ENCODE measurements at places on chromosomes 16 and 17. TPM values are rescaled to one million over a fixed set of nuclear protein-coding genes. Genes with fewer than 3 reads are reported as not detected.

- H3K27ac ChIP-seq = no peak overlapping the region
- H3K4me3 ChIP-seq = no peak overlapping the region
- no peaks in the 10 kb centered on the region for H3K4me1 ChIP-seq
- no peaks in the 10 kb centered on the region for H3K27me3 ChIP-seq
- H3K36me3 ChIP-seq = no peaks in the 10 kb centered on the region
These were observed 9.9 kb downstream of the FAM83G start for GRCh38 chr17:18994631-18995030.

GRCh38 chr16:60151987-60152386 lies 1417.9 kb upstream of the GOT2 start:
- DNase-seq = no peak
- no peaks in the 10 kb centered on the region for H3K36me3 ChIP-seq
- no peak overlapping the region for H3K27ac ChIP-seq

DNA sequence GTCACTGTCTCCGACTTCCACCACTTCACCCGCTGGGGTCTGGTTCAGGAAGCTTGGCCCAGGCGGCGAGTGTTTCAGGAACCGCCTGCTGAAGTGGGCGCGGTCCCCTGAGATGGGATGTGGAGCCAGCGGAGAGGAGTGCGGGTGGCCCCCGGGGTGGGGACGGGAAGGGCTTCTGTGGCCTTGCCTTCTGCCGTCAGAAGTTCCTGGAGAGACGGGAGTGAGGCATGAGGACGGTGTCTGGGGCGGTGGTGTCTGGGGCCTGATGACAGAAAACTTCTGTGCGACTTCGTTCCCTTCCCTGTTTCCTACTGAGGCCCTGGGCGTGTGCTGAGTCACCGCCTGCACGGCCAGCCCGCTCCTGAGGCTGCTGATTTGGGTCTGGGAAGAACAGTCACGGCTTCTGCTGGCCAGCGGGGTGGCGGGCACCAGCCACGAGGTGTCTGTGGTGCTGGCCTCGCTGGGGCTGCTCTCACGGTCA lies 12.3 kb upstream of the NLRC3 start:
- H3K27me3 ChIP-seq = no peaks in the 10 kb centered on the region
- no peak overlapping the region for H3K27ac ChIP-seq
- peaks cover 2% of the 10 kb centered on the region for H3K36me3 ChIP-seq
- no peaks in the 10 kb centered on the region for H3K4me1 ChIP-seq
- H3K4me3 ChIP-seq = no peak overlapping the region

DNA sequence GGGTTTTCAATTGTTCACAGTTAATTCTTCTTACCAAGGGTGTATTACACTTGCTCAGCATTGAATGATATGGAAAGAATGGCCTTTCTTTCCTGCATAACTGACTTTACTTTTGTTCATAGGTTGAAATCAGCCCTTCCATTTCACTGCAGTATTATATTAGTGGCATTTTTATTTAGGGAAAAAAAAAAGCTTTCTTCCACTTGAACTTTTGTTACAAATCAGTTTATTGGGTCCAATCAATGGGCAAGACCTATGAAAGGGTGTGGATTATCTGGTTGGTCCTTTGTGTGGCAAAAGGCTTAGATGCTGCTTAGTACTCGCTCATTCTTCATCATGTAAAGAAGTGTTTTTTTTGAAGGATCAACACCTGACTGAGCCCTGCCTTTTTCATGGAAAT lies 74.1 kb downstream of the WNT3 start:
- DNase-seq = no peak
- H3K4me1 ChIP-seq = no peaks in the 10 kb centered on the region
- no peak overlapping the region for H3K27ac ChIP-seq
- H3K27me3 ChIP-seq = no peaks in the 10 kb centered on the region

- no peaks in the 10 kb centered on the region for H3K4me1 ChIP-seq
- H3K36me3 ChIP-seq = no peaks in the 10 kb centered on the region
- no peak for DNase-seq
- H3K4me3 ChIP-seq = no peak overlapping the region
- no peak overlapping the region for H3K27ac ChIP-seq
These were observed 387.5 kb upstream of the GOT2 start for GRCh38 chr16:59121411-59122261.

DNA sequence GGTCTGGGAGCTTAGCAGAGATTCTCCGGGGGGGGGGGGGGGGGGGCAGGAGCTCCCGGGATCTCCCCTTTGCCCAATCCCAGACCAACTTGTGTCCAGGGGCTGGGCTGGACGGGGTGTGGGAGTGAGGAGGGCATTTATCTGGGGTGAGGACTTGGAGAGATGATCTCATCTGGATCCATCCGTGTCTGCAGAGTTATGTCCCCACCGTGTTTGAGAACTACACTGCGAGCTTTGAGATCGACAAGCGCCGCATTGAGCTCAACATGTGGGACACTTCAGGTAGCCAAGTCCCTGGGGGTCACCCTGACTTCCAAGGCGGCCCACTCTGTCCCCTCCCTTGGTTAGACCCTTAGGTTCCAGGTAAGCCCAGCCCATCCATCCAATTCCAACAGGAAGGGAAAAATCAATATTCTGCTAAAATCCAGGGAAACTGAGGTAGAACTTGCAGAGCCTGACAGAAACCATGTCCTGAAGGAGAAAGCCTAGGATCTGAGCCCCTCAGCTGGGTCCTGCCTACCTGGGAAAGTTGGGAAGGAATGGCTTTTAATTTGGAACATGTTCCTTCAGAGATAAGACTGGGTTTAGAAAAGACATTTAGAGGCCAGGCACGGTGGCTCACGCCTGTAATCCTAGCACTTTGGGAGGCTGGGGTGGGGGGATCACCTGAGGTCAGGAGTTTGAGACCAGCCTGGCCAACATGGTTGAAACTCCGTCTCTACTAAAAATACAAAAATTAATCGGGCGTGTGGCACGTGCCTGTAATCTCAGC lies 921 bp downstream of the RND2 start:
- H3K4me3 ChIP-seq = no peak overlapping the region
- DNase-seq = no peak
- no peaks in the 10 kb centered on the region for H3K4me1 ChIP-seq
- H3K27me3 ChIP-seq = no peaks in the 10 kb centered on the region

The IQCK gene
- 10.0 TPM for total RNA-seq

DNA sequence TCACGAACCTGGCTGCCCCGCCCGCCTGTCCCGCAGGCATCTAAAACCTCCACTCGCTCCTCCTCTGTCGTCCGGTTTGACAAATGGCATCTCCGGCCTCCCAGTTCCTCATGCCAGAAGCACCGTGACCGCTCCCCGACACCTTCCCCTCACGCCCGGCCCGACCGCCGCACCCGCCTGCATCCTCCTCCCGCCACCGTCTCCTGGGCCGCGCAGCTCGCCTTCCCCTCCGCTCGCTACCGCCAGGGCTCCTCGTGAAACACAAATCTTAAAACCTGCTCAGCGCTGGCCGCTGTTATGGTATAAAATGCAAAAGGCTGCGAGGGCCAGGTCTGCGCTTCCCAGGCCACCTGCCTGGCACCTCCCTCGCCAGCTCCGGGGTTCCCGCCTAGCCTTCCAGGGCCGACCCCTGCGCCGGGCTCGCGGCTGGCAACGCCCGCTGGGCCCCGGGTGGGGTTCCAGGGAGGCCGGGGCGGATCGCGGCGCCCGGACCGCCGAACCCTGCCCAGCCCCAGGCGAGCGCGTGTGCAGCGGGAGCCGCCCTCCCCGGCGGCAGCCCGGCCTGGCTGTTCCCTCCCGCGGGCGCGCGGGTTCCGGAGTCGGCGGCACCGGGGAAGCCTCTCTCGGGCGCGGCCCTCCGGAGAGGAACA lies 488 bp downstream of the SPSB3 start:
- H3K4me1 ChIP-seq = no peaks in the 10 kb centered on the region
- DNase-seq = no peak
- H3K4me3 ChIP-seq = peak overlapping the region; percentile 77
- no peaks in the 10 kb centered on the region for H3K27me3 ChIP-seq
- H3K36me3 ChIP-seq = no peaks in the 10 kb centered on the region
- H3K27ac ChIP-seq = no peak overlapping the region

- H3K4me1 ChIP-seq = no peaks in the 10 kb centered on the region
- H3K27ac ChIP-seq = no peak overlapping the region
- H3K27me3 ChIP-seq = no peaks in the 10 kb centered on the region
- peak; percentile 44 for DNase-seq
- H3K36me3 ChIP-seq = no peaks in the 10 kb centered on the region
- no peak overlapping the region for H3K4me3 ChIP-seq
These were observed 4.8 kb downstream of the LHX1 start for GRCh38 chr17:36942019-36942599.

The RAD51D gene
- 14.8 TPM for total RNA-seq

DNA sequence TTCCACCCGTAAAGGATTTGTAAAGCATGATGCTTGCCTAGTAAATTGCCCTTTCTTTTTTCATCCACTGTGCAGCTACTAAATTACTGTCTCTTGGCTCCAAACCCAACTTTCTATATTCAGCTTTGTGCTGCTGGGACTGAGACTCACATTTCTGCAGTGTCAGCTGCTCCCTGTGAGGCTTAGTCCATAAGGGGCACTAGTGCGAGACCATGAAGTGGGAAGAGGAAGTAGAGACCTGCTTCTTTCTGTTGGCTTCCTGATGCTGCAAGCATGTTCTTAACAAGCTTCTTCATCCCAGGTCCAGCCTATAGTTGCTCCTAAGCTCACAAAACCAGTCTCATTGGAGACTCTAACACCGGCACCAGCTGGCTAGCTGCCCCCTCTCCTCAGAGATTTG lies 74.9 kb upstream of the HS3ST2 start:
- H3K4me3 ChIP-seq = no peak overlapping the region
- no peaks in the 10 kb centered on the region for H3K4me1 ChIP-seq
- no peak overlapping the region for H3K27ac ChIP-seq
- no peaks in the 10 kb centered on the region for H3K27me3 ChIP-seq
- no peaks in the 10 kb centered on the region for H3K36me3 ChIP-seq
- DNase-seq = no peak

- no peaks in the 10 kb centered on the region for H3K36me3 ChIP-seq
- no peak overlapping the region for H3K27ac ChIP-seq
- DNase-seq = no peak
- no peaks in the 10 kb centered on the region for H3K4me1 ChIP-seq
These were observed 4.5 kb downstream of the HOXB9 start for GRCh38 chr17:48621410-48622392.

The TNP2 gene
- total RNA-seq = not detected

The CES4A gene
- total RNA-seq = 5.5 TPM

DNA sequence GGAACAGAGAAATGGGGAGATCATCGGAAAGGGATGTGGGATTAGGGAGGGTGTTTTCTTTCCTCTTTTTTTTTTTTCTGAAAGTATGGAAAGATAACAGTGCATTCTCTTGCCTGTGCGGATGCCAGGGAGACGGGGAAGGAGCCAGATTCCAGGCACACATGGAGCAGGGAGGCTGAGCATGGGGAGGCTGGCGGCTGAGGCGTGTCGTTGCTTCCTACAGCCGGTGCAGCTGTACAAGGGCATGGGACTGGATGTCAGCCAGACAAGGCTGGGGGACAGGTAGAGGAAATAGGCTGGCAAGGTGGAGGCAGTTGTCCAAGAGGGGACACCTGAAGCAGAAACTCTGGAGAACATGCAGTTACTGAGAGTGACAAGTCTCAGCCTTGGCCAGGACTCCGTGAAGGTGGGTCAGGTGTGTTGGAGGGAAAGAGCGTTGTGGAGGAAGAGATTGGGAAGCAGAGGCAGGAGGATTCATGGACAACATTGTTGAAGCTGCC lies 16.6 kb upstream of the ADORA2B start:
- no peaks in the 10 kb centered on the region for H3K36me3 ChIP-seq
- no peak overlapping the region for H3K27ac ChIP-seq
- H3K4me3 ChIP-seq = no peak overlapping the region

GRCh38 chr16:1493746-1494094 lies 560 bp downstream of the TELO2 start:
- H3K36me3 ChIP-seq = no peaks in the 10 kb centered on the region
- H3K4me1 ChIP-seq = no peaks in the 10 kb centered on the region
- H3K27me3 ChIP-seq = no peaks in the 10 kb centered on the region
- H3K27ac ChIP-seq = no peak overlapping the region
- peak overlapping the region; percentile 74 for H3K4me3 ChIP-seq

The SCIMP gene
- total RNA-seq = 6.1 TPM

The ATAD5 gene
- 1.2 TPM for total RNA-seq

GRCh38 chr17:39527220-39527813 lies 66.0 kb downstream of the CDK12 start:
- no peaks in the 10 kb centered on the region for H3K27me3 ChIP-seq
- H3K4me1 ChIP-seq = no peaks in the 10 kb centered on the region
- H3K36me3 ChIP-seq = peaks cover 6% of the 10 kb centered on the region
- H3K27ac ChIP-seq = no peak overlapping the region
- H3K4me3 ChIP-seq = no peak overlapping the region

- H3K4me3 ChIP-seq = no peak overlapping the region
- no peak overlapping the region for H3K27ac ChIP-seq
- no peaks in the 10 kb centered on the region for H3K27me3 ChIP-seq
- no peaks in the 10 kb centered on the region for H3K36me3 ChIP-seq
These were observed 12.2 kb downstream of the UNC119 start for GRCh38 chr17:28540231-28540630.

DNA sequence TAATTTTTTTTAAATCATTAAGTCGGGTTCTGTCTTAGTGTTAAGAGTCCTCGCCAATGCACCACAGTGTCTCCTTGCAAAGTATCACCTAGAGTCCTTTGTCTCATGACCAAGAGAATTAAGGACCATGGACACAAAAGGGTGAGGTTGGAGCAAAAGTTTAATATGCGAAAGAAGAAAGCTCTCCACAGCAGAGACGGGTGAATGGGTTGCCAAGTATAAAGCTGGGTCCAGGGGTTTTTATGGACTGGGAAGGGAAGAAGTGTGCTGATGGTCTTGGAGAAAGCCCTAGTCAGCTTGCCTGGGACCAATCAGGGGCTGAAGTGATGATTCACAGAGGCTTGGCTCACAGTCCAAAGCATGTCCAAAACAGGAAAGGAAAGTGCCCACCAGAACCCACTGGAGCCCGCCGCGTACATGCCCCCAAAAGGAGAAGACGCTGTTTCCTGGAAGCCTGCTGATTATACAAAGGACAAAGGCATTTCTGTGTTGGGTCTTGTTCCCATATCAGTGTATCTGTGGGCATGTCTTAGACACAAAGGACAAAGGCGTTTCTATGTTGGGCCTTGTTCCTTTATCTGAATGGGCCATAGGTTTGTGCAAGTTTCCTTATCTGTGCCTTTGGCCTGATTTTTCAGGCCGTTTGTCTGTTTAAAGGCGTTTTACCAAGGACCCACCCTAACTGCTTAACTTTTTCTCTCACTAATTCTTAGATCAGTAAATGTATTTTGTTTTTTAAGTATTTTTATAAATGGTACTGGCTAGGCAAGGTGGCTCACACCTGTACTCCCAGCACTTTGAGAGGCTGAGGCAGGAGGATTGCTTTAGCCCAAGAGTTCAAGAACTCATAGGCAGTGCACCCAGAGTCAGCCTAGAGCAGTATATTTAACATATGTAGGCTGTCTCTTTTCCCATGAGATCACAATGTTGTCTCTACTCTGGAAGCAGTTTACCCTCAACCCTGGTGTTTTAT lies 28.7 kb upstream of the ATF7IP2 start:
- no peak overlapping the region for H3K4me3 ChIP-seq
- H3K27ac ChIP-seq = no peak overlapping the region
- H3K27me3 ChIP-seq = no peaks in the 10 kb centered on the region
- no peaks in the 10 kb centered on the region for H3K4me1 ChIP-seq
- no peak for DNase-seq

The ASPHD1 gene
- 0.39 TPM for total RNA-seq

The NT5C gene
- 24.7 TPM for total RNA-seq

The CDRT4 gene
- total RNA-seq = 19.5 TPM

GRCh38 chr16:27633221-27633620 lies 83.3 kb downstream of the KATNIP start:
- peaks cover 3% of the 10 kb centered on the region for H3K36me3 ChIP-seq
- no peak overlapping the region for H3K27ac ChIP-seq
- DNase-seq = no peak
- H3K4me3 ChIP-seq = no peak overlapping the region

The SOST gene
- 21.7 TPM for total RNA-seq

- H3K36me3 ChIP-seq = no peaks in the 10 kb centered on the region
- DNase-seq = no peak
- H3K4me3 ChIP-seq = no peak overlapping the region
- H3K27me3 ChIP-seq = no peaks in the 10 kb centered on the region
These were observed 30.5 kb downstream of the PIK3R6 start for GRCh38 chr17:8836821-8837562.

All from aorta (tissue), 5 donors.